ENCODE measurements at places on chromosomes 7 and 10. TPM values are rescaled to one million over a fixed set of nuclear protein-coding genes. Genes with fewer than 3 reads are reported as not detected.

The PALD1 gene
- 0.32 TPM for total RNA-seq

The ADRB1 gene
- not detected for total RNA-seq

The VAX1 gene
- not detected for total RNA-seq

DNA sequence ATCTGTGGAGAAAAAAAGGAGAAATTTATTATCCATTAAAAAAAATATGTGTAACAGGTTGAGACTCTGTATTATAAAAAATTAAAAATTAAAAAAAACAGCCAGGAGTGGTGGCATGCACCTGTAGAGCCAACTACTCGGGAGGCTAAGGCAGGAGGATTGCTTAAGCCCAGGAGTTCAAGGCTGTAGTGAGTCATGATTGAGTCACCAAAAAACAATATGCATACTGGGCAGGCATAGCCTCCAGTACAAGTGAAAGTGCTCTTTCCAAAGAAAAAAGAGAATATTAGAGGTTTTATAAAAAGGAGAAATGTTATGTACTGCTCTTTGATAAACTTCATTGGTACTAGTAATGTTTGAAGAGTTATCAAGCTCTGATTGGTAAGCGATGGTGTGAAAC lies 647.1 kb upstream of the ZWINT start:
- DNase-seq: no peak

DNA sequence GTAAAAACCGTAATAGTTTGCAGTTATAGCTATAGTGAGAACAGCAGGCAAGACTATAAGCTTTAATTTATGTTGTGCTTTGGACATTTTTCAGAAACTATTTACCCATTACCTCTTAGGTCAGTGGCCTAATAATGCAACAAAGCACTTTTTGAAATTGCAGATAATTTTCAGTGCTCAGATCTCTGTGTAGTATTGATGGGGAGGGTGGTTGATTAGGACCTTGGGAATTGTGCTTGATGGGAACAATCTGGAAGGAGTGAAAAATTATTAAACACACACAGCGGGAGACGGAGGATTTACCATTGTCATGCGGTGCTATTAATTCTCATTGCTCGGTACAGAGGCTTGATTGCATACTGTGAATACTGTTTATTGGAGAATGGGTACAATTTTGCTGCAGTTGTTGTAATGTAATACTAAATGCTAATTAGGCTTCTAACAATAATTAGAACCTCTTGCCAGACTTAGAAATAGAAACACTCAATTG lies 304.8 kb downstream of the LRMDA start:
- DNase-seq: no peak

GRCh38 chr10:14533295-14533694 lies 202.6 kb upstream of the FRMD4A start:
- DNase-seq: no peak

DNA sequence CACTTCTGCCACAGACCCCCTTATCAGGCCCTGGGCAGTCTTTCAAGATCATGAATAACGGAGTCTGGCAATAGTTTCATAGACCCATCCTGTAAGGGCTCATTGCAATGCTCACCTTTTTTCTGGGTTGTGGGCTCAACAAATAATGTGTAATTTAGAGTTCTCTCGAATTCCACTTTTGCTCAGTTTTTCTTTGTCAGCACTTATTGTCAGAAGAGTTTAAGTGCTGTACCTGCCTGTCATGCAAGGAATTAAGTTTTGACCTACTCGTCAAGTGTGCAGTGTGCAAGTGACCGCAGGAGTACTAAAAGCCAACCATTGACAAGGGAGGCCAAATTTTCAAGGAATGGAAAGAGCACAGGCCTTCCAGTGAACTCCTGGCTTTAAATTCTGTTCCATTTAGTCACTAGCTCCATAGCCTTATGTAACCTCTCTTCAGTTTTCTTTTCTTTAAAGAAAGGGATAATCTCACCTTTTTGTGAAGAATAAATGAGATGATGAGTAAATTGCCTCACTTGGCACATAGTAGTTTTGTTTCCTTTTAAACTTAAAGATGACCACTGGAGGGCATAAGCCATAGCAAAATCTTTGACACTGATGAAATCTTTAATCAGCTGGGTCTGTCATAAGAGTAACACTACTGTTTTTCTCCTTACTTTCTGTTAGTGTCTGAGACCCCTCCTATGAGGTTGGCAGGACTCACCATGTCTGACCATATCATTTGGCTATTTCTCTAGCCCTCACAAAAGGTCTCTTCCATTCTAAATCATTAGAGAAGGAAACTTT lies 313.3 kb downstream of the TYW1 start:
- no peak for DNase-seq

DNA sequence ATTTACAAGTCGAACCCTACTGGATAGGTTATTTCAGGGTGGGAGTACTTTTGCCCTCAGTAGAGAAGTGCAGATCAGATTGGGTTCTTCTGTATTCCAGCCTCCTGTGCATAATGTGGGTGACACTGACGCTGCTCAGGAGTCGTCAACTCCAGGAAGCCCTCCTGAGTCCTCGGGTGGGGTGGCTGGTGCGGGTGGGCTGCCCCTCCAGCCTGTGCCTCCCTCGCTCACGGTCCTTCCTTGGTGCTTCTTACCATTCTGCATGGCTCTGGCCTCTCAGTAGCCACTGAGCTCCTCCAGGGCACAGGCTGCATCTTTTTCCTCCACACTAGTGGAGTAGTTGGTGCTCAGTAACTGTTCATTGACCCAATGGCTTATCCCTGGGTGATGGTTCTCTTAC lies 4.3 kb downstream of the CDH23 start:
- no peak for DNase-seq

DNA sequence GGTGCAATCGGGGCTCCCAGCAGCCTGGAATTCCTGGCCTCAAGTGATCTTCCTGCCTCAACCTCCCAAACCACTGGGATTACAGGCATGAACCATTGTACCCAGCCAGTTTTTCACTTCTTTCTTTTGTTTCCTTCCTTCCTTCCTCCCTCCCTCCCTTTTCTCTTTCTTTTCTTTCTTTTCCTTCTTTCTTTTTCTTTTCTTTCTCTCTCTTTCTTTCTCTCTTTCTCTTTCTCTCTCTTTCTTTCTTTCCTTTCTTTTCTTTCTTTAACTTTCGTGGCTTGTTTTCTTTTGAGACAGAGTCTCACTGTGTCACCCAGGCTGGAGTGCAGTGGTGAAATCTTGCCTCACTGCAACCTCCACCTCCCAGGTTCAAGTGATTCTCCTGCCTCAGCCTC lies 12.3 kb downstream of the ORAI2 start:
- no peak for DNase-seq

- DNase-seq: no peak
Observed at GRCh38 chr7:51224811-51225595, 91.6 kb downstream of the COBL start.

DNA sequence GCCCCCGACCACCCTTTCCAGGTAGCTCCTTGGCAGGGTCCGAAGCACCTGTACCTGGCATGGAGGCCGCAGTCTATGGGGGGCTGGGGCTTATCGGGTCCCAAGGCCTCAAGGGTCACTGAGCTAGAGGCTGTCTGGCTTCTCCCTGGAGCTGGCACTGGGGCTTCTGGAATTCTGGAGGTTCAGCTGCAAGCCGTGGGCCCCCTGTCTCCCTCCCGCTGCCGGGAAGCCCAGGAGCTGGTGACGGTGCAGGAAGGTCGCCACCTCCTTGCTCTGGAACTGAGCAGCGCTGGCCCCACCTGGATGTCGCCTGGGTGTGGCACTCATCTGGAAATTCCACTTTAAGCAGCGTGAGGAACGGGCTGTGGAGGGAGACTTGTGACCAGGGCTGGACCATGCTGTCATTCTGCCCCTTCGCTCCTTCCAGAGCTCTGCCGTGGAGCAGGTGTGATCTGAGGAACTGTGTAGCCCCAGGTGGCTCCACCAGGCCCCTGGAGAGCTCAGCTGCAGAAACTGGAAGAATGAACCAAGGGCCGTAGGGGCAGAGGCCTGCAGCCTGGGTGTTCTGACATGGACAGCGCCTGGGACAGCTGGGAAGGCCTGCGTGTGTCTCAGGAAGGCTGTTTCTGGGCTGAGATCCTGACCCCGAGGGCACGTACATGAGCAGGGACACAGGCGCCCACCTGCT lies 129.7 kb upstream of the PPP2R2D start:
- no peak for DNase-seq

DNA sequence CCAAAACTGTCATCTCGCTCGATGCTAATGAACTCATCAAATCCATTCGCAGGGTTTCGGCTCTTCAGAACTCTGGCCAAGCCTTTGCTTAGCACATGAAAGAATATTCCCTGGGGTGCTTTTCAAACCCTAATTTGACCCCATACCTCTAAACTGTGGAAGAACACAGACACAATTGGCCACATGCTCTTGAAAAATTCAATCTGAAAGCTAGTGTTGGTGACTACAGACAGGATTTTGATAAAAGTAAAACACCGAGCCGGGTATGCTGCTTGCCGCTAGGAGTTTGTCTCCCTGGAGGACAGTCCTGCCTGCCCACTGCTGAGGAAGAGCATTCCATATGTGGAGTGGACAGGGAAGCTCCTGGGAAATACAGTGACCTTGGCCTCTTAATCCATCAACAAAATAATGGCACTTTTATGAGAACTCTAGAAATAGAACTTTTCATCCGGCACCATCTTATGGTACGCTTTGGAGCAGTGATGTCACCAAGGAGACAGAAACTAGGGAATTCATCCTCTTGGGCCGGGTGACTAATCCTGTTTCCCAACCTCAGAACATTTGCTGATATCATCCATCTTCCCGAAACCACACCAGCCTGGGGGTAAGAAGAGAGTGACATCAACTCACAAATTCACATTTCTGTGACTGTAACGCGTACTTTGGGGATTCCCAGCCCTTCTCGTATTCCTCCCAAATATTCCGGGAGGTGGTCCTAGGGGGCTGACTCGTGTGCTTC lies 34.2 kb downstream of the MTURN start:
- peak; percentile 87 for DNase-seq

DNA sequence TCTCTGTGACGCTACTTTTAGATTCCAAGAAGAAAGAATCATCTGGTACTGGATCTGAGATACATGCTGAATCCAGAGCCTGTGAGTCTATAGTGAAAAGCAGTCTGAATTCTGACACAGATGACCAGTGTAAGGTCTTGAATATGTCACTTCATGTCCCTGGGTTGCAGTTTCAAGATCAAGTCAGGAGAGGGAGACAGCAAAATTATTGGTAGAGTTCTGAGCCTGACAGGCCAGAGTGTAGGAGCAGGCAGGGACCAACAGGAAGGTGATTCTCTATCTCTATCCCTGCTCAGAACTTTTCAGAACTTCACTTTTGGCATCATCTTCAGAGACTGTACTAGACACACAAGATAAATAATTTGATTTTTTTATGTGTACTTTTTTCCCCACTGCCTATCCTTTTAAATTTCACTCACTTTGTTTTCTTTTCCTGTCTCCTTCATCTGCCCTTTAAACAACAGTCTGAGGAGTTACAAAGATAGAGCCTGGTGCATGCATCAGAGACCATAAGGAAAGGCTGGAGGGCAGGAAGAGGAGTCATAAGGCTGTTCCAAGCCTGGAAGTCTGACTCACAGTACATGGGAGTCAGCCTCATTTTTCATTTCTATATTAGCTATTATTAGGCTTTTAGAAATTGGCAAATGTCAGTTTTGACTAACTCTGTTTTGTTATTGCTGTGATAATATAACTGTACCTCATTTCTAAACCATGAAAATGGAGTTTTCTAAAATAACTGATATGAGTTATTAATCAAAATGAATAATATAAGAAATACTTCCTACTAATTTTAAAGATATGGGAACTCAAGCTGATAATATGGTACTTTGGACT lies 120.2 kb upstream of the TMEM229A start:
- DNase-seq: peak; percentile 29

- DNase-seq: no peak
Observed at GRCh38 chr10:131099028-131099726, 212.3 kb downstream of the TCERG1L start.
